Thoracic aorta endothelial cell (primary cell): ENCODE measurements at places on chromosomes 6 and 20. TPM values are rescaled to one million over a fixed set of nuclear protein-coding genes. Genes with fewer than 3 reads are reported as not detected.

Gene HTR1B
- total RNA-seq, result 65.6 and 78.2 TPM in 2 replicates

Gene RSPO3
- 0.53 and 5.1 TPM in 2 replicates for total RNA-seq

Gene SLC26A8
- under 0.01 TPM in 2 replicates for total RNA-seq

Gene OR2B6
- total RNA-seq, result not detected in 2 replicates

Gene ADAM33
- not detected in 2 replicates for total RNA-seq

Gene PSORS1C2
- not detected in 2 replicates for total RNA-seq

Gene CD164
- 175 and 189 TPM in 2 replicates for total RNA-seq

Gene SIRPB1
- 0.14 and 0.80 TPM in 2 replicates for total RNA-seq

Gene PACSIN1
- not detected in 2 replicates for total RNA-seq

Gene TMEM14C
- total RNA-seq, result 78.7 and 107 TPM in 2 replicates

Gene LBP
- under 0.01 TPM in 1 of 2 replicates, not detected in the other for total RNA-seq

Gene PRDM13
- not detected in 2 replicates for total RNA-seq

Gene RAD21L1
- 0.07 and 0.53 TPM in 2 replicates for total RNA-seq

Gene MTRF1L
- 50.5 and 53.2 TPM in 2 replicates for total RNA-seq

Gene C20orf204
- total RNA-seq, result 2.1 and 3.3 TPM in 2 replicates

Gene SNX21
- 19.8 and 22.3 TPM in 2 replicates for total RNA-seq

Gene MRPL14
- total RNA-seq, result 32.7 and 45.2 TPM in 2 replicates

Gene MTFR2
- total RNA-seq, result 8.0 and 9.0 TPM in 2 replicates

Gene DDR1
- 4.9 and 5.7 TPM in 2 replicates for total RNA-seq

Gene SGK2
- total RNA-seq, result 0.14 and 0.53 TPM in 2 replicates

Gene LRP11
- 20.6 and 24.7 TPM in 2 replicates for total RNA-seq

Gene MOG
- total RNA-seq, result not detected in 2 replicates

Gene LCA5
- 6.8 and 7.3 TPM in 2 replicates for total RNA-seq

Gene PXT1
- total RNA-seq, result 0.13 TPM in 1 of 2 replicates, not detected in the other

Gene NT5DC1
- total RNA-seq, result 6.7 and 6.8 TPM in 2 replicates

Gene RGS19
- total RNA-seq, result 17.4 and 21.0 TPM in 2 replicates

Gene NSFL1C
- 41.9 and 50.4 TPM in 2 replicates for total RNA-seq

Gene HLA-DQA2
- total RNA-seq, result not detected in 2 replicates
